ENCODE measurements at places on chromosomes 5 and 9.

DNA sequence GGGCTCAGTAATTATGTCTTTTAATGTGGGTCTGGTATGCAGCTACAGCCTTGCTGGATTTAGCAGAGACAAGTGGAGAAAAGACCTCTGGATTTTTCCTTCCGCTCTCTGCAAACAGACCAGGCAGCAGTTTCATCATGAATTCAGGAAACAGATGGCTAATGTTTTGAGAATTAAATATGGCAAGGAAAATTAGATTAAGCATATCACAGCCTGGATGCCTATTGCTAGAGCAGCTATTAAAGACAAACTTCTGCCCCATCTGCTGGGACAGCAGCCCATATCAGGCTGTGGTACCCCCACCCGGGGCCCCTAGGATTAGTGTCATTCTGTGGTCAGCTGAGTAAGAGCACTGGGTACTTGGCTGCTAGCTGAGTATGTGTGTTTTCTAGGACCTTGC, 6.2 kb downstream of the SKP2 start:
- DNase-seq, result no peak

DNA sequence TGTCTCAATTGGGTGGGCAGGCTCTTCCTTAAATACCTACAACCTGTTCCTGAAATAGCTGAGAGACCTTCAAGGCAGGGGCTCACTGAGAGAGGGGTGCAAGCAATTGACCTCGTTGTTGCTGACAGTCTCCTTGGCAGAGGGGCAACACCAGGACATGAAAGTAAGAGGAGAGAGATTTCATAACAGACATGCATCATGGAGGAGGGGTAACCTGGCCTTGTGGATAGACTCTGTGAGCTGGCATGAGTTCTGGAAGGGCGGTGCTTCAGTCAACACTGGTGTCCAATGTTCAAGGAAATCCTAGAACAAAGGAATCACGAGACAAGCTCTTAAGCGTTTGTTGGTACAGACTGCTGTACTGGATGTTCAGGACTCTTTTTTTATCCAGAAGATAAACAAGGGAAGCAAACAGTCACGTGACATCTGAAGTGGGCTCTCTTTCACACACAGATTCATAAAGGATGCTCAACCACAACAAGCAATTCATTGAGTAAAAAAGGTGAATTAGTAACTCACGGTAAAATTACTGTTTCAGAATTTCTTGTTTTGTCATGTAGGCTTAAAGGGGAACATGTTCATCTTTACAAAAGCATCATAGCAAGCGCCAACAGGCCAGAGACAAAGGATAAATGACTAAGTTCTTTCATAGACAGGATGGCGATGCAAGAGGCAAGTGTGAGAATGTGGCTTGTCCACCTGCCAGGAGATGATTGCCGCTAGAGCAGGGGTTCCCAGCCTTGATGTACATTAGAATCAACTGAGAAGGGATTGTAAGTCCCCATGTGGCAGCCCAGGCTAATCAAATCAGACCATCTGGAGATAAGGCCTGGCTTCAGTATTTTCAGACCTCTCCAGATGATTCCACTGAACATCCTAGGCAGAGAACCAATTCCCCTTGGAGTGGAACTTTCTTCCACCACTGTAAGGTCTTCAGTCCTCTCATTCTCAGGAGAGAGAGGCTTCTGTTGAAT, 20.7 kb downstream of the ANKRA2 start:
- DNase-seq, result no peak

- no peak for DNase-seq
These were observed 550.0 kb upstream of the TUSC1 start for GRCh38 chr9:26228273-26228672.

GRCh38 chr5:153991168-153991567, 47.5 kb downstream of the FAM114A2 start:
- no peak for DNase-seq

DNA sequence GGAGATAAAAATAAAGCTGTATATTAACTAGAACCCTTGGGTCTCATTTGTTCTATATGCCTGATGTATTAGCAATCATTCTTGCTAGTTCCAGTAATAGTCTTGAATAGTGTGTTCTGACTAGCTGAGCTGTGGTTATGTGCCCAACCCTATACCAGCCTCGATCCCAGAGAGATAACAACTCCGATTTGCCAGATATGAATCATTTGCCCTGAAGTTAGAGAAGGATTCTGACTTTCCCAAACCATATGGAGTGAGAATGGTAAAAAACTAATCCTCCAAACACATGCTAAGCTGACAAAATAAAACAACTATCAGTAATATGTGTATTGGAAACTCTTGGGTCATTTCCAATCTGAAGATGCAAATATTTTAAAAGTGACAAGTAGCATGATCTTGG, 64.8 kb downstream of the ALDH1A1 start:
- no peak for DNase-seq

DNA sequence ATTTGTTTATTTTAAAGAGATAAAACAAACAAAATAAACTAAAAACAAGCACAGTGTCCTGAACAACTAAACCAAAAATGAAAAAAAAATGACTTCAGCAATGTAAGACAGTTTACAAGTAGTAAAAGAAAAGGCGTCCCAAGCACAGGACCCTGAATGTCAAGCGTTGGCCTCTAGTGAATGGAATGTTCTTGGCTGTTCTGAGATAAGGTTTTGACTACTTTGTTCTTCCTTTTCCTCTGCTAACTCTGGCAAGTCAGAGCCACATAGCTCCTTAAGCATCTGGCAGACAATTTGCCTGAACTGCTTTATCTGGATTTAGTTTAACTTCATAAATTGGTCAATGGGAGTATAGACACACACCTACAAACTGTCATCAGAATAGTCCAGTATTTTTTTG, 655.2 kb downstream of the ANXA1 start:
- no peak for DNase-seq

GRCh38 chr5:160044391-160044804, 35.5 kb downstream of the TTC1 start:
- DNase-seq, result no peak

GRCh38 chr5:92594031-92594430, 987.0 kb downstream of the NR2F1-AS1 start:
- no peak for DNase-seq

DNA sequence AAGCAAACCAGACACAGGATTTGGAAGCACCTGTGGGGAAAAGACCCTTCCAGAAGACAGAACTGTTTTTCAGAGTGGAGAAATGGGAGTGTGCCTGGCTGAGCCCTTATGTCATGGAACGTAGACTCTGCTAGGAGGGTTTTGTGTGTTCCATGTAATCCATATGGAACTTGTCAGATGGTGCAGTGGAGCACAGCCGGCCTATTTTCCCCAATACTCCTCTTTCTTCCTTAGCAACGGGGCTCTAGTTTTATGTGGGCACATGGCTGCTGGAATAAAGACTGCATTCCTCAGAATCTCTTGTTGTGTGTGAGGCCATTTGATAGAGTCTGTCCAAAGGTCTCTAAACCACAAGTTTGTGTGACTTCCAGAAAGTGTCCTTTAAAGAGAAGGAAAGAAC, 284.0 kb downstream of the DRD1 start:
- DNase-seq, result no peak

DNA sequence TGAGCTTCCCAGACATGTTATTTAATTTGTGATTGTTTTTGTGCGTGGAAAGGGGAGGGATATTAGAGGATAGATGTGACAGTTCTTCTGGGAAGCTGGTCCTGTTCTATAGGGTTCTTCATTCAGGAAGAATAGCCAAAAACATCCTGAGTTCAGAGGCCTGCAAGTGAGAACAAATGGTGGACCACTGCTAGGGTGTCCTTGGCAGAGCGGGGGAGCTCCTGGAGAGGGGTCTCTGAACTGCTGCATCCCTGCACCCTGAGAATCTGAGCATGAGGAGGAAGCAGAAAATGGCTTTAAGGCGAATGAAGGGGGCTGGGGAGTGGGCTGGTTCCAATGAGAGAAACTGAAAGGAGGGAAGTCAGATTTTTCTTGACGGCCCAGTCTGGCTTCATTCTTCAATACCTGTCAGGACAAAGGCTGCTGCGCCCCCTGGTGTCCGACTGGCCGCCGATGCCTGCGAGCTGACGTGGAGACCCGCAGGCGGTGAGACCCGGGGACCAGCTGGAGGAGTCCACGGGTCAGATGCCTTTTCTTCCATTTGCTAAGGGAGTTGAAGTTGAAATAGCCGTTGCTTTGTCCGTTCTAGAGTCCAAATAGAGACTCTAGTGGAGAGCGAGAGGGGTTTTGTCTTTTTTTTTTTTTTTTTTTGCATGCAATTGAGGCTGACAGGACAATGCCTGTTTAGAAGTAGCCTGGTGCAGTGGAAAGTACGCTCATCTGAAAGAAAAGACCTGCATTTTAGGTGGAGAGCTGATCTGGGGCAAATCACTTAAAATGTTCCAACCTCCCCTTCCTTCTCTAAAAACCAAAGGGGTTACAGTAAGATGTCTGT, 39.5 kb upstream of the NFIB start:
- peak; percentile 68 for DNase-seq

DNA sequence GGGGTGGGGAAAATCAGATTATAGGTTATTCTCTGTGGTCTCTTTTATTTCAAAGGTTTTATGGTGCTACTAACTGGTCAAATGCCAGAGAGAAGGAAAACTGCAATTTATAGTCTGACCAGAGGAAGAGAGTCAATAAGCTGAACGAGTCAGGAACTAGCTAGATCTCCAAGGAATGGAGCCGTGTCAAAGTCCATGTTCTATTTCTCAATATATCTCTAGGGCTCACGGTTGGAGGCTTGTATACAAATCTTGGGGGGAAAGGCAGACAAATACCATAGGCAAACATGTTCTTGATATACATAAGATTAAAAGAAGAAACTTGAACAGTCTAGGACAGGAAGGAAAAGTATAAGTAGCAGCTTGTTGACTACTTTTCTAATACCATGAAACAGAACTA, 627.1 kb downstream of the PDE4D start:
- no peak for DNase-seq

DNA sequence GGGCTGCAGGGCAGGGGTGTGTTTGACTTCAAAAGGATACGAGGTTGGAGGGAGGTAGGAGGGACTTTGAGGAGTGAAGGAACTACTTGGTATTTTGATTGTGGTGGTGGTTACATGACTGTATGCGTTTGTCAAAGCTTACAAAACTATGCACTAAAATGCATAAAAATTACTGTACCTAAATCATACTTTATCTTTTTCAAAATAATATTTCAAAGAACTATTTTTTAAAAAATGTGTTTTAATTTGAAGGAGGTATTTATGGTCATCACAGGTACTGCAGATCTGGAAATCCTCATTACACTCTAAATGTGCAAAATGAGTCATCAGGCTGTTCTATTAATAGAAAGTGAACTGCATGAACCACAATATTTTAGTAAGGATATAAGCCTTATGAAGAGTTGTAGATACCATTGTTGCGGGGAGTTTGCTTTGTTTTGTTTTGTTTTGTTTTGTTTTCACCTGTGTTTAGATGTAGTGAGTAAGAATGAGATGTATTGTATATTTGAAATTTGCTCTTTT, 116.9 kb downstream of the ARRDC3 start:
- no peak for DNase-seq

GRCh38 chr5:96288166-96288844, 144.7 kb downstream of the PCSK1 start:
- no peak for DNase-seq

DNA sequence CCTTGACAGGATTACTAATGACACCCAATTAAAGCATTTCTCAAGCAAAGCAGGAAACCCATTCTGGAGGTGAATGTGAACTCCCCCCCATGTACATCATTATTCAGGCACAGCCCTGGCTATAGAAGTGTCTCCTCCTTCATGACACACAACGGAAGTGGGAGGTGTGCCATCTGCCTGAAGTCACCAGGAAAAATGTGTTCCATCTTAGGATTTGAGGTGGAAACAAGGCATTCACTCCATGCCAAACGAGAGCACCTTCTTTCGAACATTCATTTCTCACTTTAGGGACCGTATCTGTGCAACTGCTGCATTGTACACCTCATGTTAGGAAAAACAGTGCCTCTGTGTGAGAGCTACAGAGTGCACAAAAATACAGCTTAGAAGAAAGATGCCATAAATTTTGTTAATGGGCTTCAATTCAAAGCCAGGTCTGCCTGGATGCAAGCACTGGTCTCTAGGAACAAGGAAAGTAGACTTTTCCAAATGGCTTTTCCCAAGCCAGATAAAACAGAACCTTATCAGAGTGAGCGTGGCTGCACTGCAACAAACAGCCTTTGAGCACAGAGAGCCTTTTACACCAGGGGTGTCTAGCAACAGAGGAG, 19.4 kb downstream of the GOLM1 start:
- DNase-seq, result no peak

- no peak for DNase-seq
These were observed 141.0 kb downstream of the MEF2C start for GRCh38 chr5:88741964-88742363.

GRCh38 chr9:98081477-98082219, 25.1 kb downstream of the NANS start:
- DNase-seq, result peak; percentile 58

DNA sequence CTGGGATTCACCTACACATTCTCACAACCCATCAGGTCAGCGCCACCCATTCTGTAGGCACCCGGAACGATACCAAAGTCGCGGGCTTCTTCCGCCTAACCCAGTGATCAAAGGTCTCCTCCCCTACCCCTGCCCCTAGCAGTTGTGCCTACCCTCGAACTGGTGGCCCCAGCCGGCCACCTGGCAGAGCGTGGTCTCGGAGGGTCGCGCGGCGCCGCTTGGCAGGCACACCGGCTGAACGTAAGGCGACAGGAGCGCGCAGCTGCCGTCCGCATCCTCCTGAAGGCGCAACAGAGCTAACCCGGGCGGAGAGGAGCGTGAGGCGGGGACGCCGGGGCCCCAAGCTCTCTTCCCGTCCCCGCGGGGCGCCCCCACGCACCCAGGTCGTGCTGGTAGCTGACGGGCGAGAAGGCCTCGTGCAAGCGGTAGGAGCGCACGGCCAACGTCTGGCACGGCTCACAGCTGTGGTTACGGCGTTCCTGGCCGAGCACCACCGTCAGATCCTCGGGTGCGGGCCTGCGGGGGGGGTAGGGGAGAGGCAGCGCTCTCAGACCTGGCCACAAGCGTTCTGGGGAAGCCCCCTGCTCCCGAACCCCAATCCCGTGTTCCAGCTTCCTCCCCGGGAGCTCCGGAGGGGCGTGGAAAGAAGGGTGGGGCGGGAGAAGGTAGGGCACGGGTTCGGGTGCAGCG, 2.8 kb upstream of the PFN3 start:
- peak; percentile 64 for DNase-seq

DNA sequence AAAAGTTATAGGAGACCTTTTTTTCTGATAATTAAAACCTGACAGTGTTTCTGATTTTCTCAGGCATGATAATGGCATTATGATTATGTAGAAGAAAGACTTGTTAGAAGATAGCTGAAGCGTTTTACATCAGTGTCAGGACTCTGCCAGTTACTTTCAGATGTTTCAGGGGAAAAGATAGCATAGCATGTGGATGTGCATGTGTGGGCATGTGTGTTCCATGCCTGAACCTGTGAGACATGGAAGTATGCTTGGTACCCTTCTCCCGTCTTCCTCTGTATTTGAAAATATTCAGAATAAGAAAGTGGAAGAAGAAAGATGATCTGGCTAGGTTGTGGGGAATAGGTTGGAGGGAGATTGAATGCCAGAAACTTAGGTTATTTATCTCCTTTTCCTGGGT, 113.1 kb upstream of the PCAT7 start:
- no peak for DNase-seq

DNA sequence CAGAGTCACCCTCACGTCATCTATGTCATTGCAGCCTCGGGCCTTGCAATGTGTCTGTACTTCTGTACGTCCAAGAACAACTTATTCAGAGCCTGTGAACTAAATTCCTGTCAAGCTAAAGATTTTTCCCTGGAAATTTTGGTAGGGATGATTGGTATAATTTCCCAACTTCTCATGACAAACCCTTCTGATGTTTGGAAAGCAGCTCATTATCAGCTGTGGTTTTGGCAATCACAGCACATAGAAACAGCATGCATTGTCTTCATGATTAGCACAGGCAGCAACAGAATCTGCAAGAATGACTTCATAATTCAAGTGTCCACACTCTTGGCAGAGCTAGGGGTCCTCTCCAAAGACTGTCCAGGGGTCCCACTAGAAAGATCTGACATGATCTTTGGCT, 49.5 kb downstream of the APBA1 start:
- DNase-seq, result no peak
